HCT116 (cell line): ENCODE measurements at places on chromosomes 1 and 21. TPM values are rescaled to one million over a fixed set of nuclear protein-coding genes. Genes with fewer than 3 reads are reported as not detected.

Gene KRTAP19-6
- not detected for total RNA-seq

Gene MAST2
- total RNA-seq, result 41.9 TPM

Gene OLFML3
- total RNA-seq, result 0.25 TPM

Gene S100B
- total RNA-seq, result not detected

Gene RGS1
- total RNA-seq, result not detected

Gene ERICH3
- not detected for total RNA-seq

Gene PRAMEF4
- total RNA-seq, result not detected
